ENCODE measurements at places on chromosomes 5 and 9.

- no peak for DNase-seq
Measured at GRCh38 chr5:50733741-50734140, 67.3 kb downstream of the PARP8 start.

- DNase-seq: no peak
Measured at GRCh38 chr5:52748590-52748989, 39.1 kb upstream of the ITGA1 start.

DNA sequence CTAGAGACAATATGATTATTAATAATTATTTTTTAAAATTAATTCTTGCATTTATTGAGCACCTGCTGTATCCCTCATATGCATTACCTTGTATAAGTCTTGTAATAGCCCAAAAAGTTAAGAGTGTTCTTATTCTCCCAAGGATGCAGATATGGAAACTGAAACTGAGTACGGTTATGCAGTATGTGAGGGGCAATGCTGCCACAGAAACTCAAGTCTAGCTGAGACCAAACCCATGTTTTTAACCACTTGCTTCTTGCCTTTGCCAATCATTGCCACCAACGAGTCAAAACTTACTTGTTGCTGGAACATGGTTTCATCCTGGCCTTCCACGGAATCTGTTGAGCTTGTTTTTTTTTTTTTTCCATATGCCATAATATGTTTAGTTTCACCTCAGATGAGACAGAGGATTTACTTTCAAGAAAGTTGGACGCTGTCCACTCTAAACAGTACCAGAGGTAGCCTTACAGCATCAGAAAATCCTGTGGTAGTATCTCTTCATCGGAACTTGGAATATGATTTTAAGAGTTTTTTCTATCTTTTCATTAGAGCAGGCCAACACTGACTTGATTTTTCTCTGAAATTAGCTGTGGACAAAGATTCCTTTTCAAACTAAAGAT, 27.9 kb downstream of the DOCK8 start:
- DNase-seq: no peak

GRCh38 chr9:98992107-98992884, 48.6 kb downstream of the COL15A1 start:
- DNase-seq: no peak

DNA sequence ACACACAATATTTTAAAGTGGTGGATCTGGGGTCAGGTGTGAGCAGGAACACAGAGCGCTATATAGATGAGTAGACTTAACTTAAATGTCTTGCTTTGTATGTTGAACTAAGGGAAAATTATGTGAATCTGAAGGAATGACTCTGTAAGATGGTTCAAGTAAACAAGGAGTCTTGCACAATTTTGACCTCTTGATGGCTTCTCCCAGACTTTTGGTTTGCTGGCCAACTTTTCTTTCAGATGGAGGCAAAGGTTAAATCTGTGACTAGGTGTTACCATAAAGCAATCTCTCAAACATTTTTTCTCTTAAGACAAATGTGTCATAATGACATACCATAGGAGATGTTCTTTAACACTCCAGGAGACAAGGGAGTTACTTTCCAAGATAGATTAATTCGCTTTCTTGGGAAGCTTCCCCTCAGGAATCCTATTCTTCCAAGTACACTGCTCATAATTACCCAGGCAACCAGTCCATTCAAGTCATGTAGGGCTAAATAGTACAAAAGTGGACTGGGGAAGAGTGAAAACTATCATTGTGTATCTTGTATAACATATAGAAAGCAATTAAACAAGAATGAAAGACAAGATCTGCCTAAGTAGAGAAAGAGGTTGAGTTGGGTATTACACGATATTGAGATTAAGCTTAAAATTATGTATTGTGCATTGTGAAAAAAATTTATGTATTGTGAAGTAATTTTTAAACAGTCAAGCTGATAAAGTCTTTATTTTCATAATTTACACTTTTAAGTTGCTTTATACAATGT, 60.3 kb upstream of the SLC27A6 start:
- DNase-seq: no peak

DNA sequence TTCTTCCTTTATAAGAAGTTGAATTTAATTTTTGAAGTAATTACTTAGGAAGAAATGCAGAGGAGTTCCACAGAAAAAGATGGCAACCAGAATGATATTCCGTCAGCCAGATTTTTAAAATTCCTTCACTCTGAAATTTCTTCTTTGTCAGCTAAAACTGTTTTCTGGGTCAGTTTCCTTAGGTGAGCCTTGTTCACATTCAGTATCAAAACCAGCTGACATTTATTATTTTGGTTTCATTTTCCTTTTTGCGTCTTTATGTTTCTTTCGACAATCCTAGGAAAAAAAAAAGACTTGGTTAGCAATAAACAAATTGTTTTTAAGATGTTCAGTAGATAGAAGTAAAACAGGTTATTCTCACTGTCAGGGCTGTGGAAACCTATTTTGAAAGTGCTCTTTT, 4.1 kb upstream of the IARS1 start:
- DNase-seq: no peak

- peak; percentile 42 for DNase-seq
Measured at GRCh38 chr9:81772144-81772543, 82.8 kb upstream of the TLE1 start.

DNA sequence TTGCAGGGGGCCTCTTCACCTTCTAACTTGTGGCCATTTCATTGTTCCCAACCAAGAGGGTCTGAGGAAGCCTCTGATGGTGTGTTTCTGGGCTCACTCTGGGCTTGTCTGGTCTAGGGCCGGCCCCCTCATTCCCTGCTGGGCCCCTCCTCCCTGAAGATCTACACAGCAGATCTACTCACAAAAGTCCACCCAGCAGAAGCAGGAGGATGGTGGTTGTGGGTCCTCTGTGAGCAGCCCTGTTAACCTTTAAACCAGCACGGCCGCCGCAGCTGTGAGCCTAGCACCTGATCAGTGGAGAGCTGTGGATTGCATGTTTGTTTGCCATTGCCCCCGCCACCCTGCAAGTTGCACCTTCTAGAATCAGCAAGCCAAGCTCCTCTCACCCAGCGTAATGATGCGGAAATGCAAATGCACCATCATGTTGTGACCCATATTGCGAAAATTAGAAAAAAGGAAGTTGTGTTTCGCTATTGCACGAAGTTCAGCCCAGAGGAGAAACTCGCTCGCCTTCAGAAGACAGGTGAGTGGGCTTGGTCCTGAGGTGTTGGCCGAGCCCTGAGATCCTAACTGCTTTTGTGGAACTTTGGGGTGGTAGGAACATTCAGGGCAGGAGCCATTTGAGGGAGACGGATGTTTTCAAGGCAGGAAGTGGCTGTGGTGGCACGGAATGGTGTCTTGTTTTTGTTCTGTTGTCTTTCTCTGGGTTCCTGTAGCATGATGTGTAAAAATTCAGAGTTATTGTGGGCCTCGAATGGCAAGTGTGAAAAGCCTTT, 16.7 kb downstream of the FGD3 start:
- no peak for DNase-seq

DNA sequence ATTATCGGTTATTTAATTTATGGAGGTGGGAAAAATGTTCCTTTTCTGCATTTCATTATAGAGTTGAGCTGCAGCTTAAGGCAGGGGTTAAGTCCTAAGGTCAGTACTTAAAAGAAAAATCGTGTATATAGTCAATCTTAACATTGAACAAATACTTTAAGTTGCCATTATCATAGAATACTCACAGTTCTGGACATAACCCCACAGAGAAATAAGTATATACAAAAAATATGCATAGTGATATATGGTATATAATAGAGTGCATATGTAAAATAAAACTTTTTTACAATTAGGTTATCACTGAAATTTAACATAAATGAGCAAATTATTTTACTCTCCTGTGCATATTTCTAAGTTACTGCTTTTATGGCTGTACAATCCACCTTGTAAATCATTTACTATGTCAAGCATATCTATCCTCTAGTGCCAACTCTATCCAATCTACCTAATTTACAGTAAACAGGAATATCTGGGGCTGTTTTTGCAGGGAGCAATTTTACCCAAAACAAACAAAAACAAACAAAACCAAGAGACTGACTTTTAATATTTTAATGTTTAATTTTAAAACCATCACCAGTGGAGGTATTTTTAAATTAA, 28.8 kb downstream of the TTC39B start:
- peak; percentile 12 for DNase-seq

DNA sequence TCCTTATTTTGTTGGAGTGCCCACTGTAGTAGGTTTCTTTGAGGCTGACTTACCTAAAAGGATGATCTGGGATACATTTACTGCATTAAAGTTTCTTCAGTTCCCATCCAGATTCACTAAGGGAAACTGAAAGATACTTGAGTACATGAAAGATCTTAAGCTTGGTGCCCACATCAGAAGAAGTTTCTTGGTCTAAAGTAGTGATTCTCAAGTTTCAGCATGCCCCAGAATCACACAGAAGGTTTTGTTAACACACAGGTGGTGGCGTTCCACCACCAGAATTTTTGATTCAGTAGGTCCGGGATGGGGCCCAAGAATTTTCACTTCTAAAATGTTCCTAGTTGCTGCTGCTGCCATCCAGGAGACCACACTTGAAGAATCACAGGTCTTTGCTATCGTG, 171.0 kb downstream of the ZNF462 start:
- DNase-seq: no peak

GRCh38 chr5:1648806-1649205, 125.0 kb upstream of the LPCAT1 start:
- DNase-seq: no peak

DNA sequence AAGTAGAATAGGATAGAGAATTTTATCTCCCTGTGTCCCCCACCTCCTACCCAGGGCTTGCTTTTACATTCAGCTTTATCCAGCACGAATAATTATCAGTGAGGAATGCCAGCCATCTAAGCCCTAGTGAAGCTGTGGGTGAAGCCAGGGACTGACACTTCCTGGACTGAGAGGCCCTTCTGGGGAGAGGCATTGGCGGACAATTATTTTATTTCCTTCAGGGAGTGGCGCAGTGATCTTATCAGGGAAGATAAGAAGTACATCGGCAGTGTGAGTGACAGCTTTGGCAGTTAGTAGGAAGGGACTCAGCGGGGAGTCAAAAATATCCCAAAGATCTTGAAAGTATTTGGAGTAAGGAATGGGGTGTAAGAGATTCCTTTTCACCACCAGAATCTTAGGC, 34.9 kb upstream of the RPS23 start:
- no peak for DNase-seq

All from kidney glomerular epithelial cell (primary cell).